ENCODE measurements at places on chromosomes 12 and 14.

DNA sequence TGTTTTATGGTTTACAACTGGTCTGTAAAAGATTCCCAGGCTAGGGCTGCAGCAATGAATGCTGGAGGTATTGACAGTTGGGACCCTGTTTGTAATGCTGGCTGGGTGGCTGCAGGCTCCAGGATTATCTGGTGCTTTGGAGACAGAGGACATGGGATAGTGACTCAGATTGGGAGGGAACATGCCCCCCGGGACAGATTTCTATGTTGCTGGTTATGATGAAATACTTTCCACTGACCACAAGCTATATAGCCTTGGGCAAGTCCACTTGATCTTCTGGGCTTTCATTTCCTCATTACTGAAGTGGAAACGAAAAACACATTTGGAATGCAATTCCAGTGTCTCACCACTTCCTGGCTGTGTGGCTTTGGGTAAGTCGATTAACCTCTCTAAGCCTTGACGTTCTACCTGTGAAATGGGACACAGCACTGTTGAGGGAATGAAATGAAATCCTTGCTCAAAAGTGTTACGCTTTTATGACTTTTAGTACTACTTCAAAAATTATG, 6.3 kb upstream of the TPCN1 start:
- peak; percentile 99 for DNase-seq

DNA sequence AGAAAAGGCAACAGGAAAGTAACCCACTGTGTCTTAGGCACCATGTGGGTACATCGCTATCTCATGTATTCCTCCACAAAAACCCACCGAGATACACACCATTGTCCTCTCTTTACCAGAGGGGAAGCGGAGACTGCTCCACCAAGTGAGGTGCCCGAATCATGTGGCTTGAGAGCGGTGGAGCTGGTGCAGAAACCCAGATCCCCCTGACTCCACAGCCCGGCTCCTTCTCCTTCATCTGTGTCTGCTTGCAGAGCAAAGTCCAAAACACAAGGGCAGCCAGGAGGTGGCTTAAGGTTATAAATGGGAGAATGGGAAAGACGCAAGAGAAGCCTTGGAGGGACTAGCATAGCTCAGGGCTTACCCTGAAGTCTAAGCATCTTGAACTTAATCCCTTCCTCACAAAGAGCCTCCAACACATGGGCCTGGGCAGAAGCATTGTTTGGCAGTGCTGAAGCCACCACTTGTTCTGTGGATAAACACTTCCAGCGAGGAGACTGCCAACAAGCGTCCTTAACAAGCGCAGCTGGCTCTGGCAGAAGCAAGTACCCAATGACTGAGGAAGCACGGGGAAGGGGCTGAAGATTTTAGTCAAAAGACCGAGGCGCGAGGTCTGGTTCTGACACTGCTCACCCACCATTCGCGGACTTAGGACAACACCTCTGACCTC, 83.0 kb downstream of the TTC7B start:
- no peak for DNase-seq

DNA sequence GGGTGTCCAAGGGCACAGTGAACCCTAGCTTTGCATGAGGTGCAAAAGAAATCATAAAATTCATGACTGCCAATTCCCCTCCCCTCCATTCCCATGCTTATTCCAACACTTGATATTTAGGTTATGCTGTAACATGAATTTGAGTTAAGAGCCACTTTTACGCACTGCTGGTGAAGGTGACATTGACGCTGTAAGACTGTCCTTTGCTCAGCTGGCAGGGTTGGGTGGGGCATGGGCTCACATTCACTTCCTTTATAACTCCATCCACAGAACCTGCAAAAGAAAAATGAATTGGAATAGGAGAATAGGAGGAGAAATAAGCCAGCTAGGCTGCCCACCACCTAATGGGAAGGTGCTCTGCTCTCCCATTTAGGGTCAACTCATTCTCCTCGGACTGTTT, 6.9 kb downstream of the NPC2 start:
- DNase-seq = no peak

- DNase-seq = no peak
Observed at GRCh38 chr14:103151270-103151945, 28.1 kb downstream of the TNFAIP2 start.

DNA sequence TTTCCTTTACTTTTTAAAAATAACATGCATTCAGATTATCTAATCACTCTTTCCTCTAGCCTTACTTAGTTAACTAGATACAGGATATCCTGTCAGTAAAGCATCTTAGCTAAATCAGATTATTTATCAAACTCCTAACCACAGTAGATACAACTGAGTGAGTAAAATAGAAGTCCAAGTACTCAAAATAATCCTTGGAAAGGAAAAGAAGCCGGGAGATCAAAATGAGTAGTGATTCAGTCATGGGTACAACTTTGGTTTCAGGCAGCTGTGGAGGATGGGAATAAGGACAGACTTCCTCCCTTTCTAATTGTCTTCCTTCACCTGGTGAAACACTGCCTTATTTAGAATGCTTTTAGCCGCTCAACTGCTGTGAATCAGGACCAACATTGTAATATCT, 29.4 kb downstream of the GNG2 start:
- DNase-seq = peak; percentile 20

DNA sequence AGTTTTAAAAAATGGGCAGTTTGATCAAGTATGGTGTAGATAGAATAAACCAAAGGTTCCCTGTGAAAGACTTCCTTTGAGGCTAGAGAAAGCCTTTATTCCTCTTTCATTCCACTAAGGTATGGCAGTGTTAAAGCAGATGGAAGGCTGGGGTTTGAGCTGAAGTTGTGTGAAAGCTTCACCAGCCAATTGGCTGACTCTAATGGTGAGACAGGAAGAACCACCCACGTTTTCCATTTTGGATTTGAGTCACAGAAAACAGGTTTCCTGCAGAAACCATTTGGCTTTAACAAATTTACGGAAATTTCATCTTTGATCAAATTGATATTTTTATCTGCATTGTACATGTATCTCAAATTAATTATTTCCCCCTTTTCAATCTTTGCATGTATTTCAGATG, 455.0 kb downstream of the PCNX1 start:
- DNase-seq = no peak
